ENCODE measurements at places on chromosomes 5 and 9.

DNA sequence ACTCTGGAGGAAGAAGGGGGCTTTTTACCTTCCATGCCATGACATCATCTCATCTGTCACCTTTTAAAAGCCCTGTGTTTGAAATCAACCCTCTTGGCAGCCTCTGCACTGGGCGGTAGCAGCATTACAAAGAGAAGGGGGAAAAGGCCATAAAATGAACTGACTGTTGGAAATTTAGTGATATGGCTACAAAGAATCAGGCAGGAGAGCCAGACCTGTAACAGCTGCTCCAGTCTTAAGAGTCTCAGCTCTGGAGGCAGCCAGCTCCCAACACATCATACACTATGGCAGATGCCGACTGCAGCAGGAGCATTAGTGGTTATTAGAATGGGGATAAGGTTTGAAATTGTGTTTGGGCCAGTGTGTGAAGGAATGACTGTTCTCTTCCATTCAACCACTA is 257.5 kb downstream of the DMAC1 start:
- DNase-seq: no peak

GRCh38 chr5:61069150-61069549 is 93.1 kb downstream of the SMIM15 start:
- DNase-seq: no peak

- no peak for DNase-seq
These were observed 39.4 kb downstream of the SMIM23 start for GRCh38 chr5:171825051-171825450.

GRCh38 chr9:120755044-120755443 is 38.2 kb downstream of the FBXW2 start:
- no peak for DNase-seq

DNA sequence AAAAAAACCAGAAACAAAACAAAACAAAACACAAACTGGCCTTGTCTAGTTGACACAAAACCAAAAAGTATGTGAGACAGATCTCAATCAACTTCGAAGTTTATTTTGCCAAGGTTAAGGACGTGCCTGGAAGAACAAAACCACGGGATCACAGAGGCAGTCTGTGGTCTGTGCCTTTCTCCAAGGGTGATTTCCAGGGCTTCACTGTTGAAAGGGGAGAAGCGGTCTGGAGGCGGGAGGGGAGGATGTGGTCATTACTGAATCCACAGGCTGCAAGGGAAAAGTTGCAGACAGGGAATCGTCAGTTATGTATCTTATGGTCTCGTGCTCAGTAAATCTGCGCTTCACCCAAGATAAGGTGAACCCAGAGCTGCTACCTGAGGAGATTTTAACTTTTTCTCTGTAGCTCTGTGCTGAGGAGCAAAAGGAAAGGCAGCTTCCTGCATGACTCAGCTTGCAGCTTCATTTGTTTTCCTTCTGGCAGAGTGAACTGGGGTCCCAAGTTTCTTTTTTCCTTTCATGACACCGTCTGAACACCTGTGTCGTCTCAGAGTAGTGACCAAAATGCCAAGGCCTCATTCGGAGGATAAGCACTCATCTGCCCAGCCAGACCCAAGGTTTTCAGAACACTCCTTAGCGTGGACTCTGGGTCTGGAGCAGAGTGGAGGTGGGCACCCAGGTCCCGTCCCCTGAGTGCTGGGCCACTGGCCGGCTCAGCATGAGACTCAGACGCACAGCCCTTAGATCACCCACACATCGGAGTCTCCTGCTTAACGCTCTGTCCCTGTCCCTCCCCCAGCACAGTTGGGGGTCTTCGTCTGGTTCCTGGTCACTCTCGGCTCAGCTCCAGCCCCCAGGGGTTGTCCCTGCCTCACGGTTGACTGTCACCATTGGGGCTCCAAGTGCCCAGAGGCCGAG is 25.9 kb downstream of the ROPN1L start:
- DNase-seq: no peak

DNA sequence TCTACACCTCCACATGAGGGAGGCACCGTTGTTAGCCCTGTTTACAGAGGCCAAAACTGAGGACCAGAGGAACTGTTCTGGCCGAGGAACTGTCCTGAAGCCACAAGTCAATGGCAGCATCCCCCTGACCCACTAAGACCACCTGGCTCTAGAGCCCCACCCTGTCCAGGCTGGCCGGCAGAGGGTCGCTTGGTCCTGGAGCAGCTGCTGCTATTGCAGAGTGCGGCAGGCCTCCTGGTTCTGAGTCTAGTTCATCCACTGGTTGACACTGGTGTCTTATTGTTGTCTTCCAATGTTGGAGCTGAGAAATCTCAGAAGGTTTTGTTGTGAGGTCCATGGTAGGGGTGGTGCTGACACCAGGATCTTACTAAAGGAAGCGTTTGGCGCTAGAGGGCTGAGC is 26.6 kb upstream of the ANGPTL2 start:
- no peak for DNase-seq

DNA sequence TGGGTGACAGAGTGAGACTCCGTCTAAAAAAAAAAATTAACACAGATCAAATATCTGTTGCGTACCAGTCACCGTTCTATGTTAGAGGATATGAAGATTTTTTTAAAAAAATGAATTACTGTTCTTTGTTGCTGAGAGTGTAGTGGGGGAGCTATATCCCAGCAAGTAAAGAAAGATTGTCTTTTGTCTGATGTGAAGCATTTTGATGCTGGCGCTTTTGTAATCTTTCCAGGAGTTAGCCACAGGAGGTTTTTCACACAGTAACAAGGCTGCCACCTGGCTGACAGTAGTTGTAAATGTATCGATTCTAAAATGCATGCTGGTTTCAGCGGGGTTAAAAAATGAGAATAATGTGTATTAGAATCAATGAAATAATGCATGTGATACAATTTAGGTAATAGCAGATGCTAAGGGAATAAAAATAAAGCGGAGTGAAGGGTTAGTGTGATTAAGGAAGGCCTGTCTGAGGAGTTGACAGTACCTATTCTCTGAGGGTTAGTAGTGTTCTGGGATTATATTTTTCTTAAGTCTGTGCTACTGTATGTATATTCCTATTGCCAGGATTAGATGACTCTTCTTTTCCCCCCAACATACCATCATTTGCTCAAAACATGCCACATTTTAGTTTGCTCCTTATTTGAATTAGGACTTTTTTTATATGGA is 3.4 kb downstream of the LMNB1 start:
- peak; percentile 43 for DNase-seq

DNA sequence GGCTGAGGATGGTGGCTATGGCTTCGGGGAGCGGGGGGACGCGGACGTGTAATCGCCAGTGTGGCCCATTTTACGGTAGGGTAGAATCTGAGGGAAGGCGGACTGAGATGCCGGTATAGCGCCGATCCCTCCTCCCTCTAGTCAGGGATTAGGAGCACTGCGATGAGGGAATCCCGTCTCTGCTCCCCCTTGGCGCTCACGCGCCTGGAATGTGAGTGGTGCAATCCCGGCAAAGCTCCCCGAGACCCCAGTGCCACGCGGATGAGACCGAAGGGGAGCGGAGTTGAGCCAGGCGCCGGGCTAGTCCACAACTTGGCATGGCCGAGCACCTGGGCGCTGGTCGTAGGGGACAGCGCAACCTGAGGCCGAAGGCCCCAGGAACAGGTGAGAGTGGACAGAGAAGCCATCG is 2.2 kb downstream of the NPR3 start:
- no peak for DNase-seq

GRCh38 chr5:674630-675011 is 18.5 kb downstream of the TPPP start:
- peak; percentile 11 for DNase-seq

- DNase-seq: no peak
These were observed 74.6 kb downstream of the RGS3 start for GRCh38 chr9:113538131-113538530.

DNA sequence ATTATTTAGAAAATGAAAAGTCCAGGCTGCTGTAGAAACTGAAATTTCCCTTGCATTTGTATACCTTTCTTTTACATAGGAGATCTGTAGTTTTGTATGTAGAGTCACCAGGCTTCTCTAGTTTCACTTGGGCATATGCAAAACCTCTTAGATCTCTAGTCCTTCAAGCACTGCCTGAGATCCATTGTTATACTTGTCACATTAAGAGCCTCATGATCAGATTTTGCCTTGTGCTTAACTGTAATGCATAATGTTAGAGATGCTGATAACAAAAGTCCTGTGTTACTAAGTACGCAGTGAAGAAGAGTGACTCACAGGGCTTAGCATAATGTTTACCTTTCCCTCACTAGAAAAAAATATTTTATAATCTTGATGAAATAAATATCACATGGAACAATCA is 250.2 kb downstream of the CYLC2 start:
- no peak for DNase-seq

- DNase-seq: no peak
These were observed 105.9 kb downstream of the MRPS27 start for GRCh38 chr5:72214168-72214567.

DNA sequence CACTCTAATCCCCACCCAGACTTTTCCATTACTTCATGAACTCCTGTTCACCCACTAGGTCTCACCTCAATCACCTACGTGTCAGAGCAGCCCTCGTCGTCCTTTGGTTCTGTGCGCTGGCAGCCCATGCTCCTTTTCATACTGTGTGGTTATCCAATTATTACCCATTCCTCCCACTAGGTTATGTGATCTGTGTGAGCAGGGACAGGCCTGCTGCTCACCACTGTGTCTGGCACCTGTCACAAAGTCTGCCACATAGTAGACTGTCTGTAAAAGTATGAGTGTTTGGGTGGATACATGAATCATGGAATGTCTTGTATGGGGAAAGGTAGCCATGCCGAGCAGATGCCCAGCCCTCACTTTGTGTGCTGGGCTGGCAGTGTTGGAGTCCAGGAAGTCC is 12.1 kb upstream of the SMAD5 start:
- no peak for DNase-seq

- no peak for DNase-seq
These were observed 19.0 kb downstream of the TMEM8B start for GRCh38 chr9:35847792-35848572.

DNA sequence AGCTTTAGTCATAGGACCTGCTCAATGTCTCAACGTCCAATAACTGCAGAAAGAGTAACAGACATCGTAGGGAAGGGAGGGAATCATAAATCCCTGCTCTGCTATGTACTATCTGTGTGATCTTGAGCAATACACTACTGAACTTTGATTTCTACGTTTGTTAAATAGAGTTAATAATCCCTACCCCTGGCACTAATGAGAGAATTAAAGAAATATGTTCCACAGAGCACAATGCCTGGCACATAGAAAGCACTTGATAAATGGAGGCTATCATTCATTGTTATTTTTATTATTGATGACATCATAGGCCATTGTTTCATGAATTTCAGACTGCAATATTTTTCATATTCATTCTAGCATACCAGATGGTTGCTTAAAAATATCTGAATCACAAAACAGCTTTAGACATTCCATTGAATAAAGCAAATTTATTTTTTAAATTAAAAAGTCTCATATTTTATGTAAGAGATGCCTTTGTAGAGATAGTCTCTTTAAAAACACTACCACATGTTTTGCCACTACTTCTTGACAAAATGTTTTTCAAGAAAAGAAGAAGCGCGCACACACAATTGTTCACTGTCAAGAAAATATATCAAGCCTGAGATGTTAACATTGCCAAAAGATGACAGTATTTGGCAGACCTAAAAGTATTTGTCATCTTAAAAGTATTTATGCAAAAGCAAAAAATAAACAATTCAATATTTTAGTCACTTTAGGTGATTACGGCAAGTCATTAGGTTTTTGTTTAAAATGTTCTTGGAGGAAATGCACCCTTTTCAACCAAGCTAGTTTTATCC is 108.5 kb downstream of the EBF1 start:
- DNase-seq: no peak

- no peak for DNase-seq
These were observed 146.5 kb downstream of the SMARCA2 start for GRCh38 chr9:2161661-2162060.

GRCh38 chr9:83266331-83266665 is 203.4 kb upstream of the RASEF start:
- DNase-seq: no peak

GRCh38 chr9:136140966-136141365 is 22.3 kb upstream of the TMEM250 start:
- no peak for DNase-seq

DNA sequence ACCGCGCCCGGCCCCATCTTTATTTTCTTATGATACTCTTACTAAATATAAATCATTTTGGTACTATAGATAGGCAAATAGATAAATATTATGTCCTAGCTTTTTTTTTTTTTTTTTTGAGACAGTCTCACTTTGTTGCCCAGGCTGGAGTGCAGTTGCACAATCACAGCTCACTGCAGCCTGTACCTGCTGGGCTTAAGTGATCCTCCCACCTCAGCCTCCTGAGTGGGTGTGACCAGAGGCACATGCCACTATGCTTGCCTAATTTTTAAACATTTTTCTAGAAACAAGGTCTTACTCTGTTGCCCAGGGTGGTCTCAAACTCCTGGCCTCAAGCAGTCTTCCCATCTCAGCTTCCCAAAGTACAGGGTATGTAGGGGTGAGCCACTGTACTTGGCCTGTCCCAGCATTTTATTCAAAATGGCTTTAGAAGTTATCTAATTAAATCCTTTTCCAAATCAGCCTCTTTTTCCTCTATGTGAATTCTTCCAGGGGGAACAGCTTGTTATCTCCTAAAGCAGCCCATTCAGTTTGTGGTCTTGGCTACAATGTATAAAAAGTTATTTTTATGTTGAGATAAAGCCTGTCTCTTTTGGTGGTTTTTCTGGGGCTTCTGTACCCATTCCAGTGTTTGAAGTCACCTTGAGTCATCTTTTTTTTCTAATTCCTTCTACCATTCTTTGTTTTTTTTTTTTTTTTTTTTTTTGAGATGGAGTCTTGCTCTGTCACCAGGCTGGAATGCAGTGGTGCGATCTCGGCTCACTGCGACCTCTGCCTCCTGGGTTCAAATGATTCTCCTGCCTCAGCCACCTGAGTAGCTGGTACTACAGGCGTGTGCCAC is 12.1 kb downstream of the MELK start:
- no peak for DNase-seq

GRCh38 chr9:7778851-7779600 is 20.6 kb downstream of the DMAC1 start:
- DNase-seq: no peak

GRCh38 chr5:57540823-57541222 is 58.2 kb upstream of the ACTBL2 start:
- DNase-seq: no peak

DNA sequence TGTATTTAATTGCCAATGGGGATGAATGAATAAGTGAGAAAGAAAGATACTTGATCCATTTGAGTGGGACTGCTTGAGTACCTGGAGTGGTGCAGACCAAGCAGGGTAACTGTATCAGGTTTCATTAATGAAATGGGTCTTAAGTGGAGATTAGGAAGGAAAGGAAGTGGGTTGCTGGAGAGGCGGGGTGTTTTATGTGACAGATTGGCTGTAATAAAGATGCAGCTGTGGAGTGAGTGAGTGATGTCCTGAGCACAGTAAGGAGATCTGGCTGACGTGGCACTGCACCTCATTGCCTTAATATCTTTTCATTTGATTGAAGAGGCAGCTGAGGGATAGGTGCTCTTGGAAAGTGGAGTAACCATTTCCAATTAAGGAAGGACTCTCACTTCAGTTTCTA is 161.0 kb upstream of the CCDC152 start:
- DNase-seq: no peak

- DNase-seq: no peak
These were observed 166.5 kb upstream of the PHYKPL start for GRCh38 chr5:178398901-178399700.

- no peak for DNase-seq
These were observed 2.9 kb upstream of the DPM2 start for GRCh38 chr9:127940593-127940992.

- no peak for DNase-seq
These were observed 7.4 kb upstream of the IFNA1 start for GRCh38 chr9:21432672-21433425.
